ENCODE measurements at places on chromosomes 13 and 19.

DNA sequence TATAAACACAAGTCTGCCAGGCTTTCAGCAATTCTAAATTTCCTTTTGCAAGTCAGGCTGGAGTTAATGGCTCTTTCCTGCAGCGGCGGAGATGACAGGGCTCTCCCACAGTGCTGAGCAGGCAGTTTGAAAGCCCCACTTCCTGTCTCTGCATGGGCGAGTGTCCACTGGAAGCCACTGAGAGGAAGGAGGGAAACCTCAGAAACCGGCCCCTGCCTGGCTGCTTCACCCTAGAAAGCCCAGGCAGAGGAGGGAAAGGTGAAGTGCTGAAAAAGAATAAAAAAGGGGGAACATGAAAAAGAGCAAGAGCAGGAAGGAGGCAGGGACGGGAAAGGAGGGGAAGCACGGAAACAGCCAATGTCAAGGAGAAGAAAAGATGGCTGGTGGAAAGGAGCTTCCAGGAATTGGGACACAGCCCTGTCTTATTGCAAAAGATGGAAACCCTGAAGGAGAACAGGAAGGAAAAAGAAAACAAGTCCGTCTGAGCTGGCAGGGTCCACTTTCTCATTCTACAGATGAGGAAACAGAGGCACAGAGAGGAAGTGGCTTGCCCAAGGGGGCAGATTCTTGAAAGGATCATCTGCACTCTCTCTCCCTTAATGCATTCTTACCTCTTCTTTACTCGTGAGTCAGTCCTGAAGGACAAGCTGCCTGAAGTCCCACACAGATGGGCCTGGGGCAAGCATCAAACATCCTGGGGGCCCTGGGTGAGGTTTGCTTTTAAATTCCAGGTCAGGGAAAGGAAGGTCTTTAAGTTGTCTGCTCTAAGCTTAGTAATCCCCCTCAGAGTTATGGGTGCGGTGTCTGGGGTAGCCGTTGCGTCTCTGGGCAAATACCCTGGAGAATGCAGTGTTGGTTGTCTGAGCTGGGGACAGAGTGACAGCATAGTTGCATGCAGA is 38.8 kb upstream of the ALOX5AP start:
- DNase-seq, result no peak

GRCh38 chr19:29787281-29787680 is 24.5 kb upstream of the CCNE1 start:
- DNase-seq, result no peak

DNA sequence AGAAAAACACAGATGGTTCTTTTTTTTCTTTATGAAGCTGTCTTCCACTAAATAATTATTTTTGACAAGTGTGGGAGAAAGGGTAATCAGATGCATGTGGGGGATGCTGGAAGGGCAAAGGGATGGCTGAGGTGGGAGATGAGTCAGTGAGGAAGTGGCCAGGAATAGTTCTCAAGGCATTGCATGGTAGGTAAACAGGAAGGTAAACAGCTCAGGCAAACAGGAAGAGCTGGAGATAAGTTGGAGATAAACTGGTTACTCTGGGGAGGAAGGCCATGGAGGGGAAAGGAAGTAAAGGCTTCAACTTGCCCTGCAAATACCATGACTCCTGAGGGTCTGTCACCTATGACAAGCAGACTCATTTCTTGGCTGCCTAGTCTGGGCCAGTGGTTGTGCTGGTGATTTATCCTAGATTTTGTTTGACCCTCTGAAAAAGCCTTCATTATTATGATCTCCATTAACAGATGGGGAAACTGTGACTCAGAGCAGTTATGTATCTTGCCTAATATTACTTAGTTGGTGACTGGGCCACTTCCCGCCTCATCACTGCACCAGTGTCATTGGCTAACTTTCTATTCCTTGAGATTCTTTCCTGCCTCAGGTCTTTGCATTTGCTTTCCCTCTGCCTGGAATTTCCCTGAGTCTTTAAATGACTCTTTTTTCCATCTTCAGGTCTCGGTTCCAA is 17.1 kb downstream of the ACTL9 start:
- DNase-seq, result no peak

DNA sequence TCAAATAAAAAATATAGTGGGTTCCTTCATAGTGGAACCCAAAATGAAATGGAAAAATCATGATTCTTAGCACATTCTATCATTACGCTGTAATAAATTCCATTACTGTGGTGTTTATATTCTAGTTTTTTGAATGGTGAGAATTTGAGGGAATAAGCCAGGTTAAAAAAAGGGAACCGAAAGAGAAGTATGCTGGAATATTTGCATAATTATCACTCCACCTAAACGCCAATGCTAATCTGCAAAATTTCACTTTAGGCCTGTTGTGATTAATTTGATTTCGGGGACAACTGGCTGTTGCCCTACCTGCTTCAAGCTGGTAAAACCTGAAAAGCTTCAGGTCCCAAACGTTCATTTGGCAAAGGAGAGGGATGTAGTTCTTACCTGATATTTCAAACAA is 32.1 kb upstream of the SCEL start:
- DNase-seq, result no peak

DNA sequence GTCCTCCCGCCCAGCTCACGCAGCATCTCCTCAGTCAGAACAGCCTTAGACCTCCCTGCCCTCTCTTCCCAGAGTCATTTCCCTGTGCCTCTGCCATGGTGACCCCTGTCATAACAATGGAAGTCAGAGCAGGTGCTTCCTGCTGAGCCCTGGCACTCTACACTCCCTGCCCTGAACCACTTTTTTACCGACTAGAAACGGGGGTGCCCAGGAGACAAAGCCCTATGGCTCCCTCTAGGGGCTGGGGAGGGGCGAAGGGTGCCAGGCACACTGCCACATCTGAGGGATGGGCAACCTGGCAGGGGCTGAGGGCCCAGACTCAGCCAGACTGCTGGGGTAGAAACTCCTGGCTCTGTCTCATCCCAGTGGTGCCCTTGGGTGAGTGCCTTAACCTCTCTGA is 16.4 kb downstream of the ZNF574 start:
- peak; percentile 88 for DNase-seq

DNA sequence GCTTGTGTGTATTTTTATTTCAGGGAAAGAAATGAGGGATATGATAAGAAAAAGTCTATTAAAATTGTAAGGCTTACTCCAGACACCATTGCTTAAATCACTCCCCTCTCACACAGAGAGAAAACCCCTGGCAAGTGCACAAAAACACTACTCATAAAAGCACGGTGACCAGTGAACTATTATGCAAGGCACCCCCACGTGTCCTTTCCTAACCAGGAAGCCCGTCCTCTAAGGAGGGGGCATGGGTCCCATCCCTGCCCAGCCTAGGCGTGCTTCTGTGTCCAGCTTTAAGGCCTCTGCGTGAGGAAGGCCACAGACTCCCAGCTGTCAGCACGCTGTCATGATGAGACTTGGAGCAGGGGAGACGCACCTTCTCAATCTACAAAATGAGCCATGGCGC is 83.5 kb downstream of the SLC7A1 start:
- no peak for DNase-seq

GRCh38 chr13:24921881-24922280 is 157.9 kb downstream of the RNF17 start:
- DNase-seq, result no peak

DNA sequence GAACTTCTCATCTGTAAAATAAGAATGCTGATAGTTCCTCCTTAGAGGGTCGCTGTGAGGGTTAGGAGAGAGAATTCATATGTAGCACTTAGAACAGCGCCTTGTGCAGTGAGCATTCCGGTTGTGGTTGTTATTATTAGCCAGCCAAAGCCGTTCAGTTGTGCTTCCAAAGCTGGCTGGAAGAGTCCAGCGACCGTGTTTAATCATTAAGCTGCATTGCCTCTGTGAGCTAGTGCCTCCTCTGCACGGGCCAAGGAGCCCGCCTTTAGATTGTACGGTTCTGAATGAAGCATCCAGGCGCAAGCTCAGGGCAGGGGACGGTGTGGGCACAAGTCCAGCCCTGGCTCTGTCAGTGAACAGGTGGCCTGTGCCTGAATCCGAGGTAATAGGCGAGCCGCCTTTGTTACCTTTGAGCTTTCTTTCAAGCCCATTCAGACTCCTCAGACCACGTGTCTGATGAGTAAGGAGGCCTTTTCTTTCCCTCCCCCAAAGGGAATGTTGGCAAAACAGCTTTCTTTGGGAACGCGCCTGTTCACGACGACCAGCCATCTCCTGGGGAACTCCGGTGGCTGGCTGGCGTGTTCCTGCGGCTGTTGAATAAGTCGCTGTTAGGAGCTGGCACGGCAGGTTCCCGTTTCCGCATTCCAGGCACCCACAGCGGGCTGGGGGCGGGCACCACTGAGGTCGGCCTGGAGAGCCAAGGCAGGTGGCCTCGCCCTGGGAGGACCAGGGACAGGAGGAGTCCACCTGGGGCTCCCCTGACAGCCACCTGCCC is 25.1 kb downstream of the SIPA1L3 start:
- DNase-seq, result peak; percentile 62

- DNase-seq, result no peak
Measured at GRCh38 chr13:93561576-93562225, 335.1 kb downstream of the GPC6 start.

All from D341Med (cell line).